ENCODE measurements at places on chromosomes 4 and X.

GRCh38 chr4:6115746-6116586 is 84.4 kb downstream of the JAKMIP1 start:
- DNase-seq = no peak

GRCh38 chr4:181289198-181289597 is 954.0 kb upstream of the TENM3 start:
- DNase-seq = no peak

DNA sequence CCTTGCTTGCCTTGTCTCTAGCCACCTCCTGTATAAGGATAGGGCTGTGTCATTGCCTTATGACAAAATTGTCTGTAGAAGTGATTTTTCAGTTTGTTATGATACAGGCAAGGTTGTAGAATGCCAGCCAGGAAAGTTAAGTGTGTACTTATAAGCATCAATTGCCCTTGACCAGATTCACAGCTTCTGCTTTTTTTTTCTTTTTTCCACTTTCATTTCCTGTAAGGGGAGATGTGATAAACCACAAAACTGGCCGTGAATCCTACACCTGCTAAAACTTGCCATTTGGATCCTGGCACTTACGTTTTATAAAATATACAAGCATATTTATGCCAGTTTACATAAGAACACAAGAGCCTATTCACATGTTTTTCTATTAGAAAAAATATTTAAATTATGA is 35.0 kb upstream of the BMPR1B start:
- DNase-seq = peak; percentile 32

GRCh38 chr4:140568507-140569306 is at the start of gene UCP1:
TSS of gene UCP1 (minus strand) at chr4:140568961. CDS start at chr4:140568729, 232 bp downstream.
- no peak for DNase-seq

- DNase-seq = no peak
Observed at GRCh38 chr4:138348055-138348454, 105.9 kb upstream of the SLC7A11 start.

Data from OCI-M1 (cell line).